ENCODE measurements at places on chromosomes 11 and 22. TPM values are rescaled to one million over a fixed set of nuclear protein-coding genes. Genes with fewer than 3 reads are reported as not detected.

The EHBP1L1 gene
- total RNA-seq = 108 TPM

The PTPRJ gene
- total RNA-seq = 73.6 TPM

The MS4A4A gene
- not detected for total RNA-seq

The DGCR6 gene
- 2.2 TPM for total RNA-seq

The F2 gene
- total RNA-seq = 0.64 TPM

The UBTFL1 gene
- not detected for total RNA-seq

The TYR gene
- not detected for total RNA-seq

The CABP4 gene
- not detected for total RNA-seq

The KLHL22 gene
- 14.5 TPM for total RNA-seq

The DDI1 gene
- total RNA-seq = not detected
